ENCODE measurements at places on chromosomes 5 and 9.
A peak's percentile ranks its signal among the peaks of the same experiment; 100 is the strongest.

DNA sequence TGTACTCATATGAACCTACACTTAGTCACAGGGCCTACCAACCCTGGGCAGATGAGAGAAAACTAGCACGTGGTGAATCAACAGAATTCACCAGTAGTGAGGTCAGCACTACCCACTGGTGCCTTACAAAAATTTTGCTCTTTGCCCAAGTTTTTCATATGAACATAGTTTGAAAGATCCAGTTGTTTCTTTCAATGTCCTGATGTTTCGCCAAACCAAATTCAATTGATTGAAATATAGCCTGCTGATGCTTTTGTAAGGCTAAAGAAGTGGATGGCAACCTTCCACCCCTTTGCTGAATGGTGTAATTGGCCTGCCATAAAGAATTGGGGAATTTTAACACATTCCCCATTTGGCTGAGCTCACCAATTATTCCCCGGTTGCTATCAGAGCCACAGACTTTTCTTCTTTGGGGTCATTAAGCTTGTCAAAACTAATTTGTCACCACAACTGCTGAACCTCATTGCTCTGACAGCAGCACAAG is 339.2 kb downstream of the GLIS3 start:
- DNase-seq: no peak

GRCh38 chr5:141762790-141763368 is 80.8 kb upstream of the ARAP3 start:
- no peak for DNase-seq

DNA sequence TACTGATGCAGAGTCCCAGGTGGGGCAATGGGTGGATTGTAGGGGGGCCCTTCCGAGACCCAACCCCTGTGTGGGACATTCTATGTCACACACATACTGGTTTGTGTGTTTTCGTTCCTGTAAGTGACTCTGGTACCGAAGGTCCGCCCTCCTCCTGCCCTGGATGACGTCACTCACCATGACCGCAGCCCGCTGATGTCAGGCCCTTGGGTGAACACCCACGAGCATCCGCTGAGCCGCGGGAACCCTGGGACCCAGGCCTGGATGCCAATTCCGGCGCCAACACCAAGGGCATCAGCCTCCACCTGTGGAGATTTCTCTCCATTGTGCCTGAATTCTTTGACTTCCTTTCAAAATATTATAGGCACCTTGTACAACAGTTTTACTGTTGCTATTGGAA is 184.3 kb downstream of the MTRR start:
- DNase-seq: no peak

GRCh38 chr5:90606539-90606938 is 47.9 kb downstream of the ADGRV1 start:
- DNase-seq: peak; percentile 21

DNA sequence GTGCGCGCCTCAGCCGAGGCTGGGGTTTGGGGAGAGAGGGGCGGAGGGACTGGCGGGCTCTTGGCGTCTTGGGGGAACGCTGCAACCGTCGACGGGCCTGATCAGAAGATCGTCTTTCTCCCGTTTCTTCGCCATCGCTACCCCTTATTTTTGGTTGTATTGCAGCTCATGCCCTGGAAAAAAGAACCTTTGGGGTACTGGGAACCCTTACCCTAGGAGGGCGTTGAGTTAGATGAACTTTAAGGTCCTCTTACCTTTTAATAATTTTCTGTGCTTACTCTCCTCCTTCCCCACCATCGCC is 719 bp downstream of the PAIP2 start:
- no peak for DNase-seq

DNA sequence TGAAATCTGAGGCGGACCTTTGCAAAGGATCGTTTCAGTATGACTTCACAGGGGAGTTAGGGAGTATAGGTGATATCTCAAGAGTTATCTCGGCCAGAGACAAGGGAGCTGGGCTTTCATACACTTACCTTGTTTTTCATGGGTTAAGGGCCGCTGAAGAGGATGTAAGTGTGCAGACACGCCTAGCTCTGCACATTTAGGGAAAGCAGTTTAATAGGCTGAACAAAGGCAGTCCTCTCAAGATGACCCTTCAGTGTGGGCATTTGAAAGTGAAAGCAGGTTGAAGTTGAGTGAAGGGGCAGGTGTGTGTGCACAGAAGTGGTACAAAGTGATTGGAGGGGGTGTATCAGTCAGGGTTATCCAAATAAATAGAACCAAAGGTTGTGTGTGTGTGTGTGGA is 33.1 kb upstream of the PRXL2C start:
- no peak for DNase-seq

DNA sequence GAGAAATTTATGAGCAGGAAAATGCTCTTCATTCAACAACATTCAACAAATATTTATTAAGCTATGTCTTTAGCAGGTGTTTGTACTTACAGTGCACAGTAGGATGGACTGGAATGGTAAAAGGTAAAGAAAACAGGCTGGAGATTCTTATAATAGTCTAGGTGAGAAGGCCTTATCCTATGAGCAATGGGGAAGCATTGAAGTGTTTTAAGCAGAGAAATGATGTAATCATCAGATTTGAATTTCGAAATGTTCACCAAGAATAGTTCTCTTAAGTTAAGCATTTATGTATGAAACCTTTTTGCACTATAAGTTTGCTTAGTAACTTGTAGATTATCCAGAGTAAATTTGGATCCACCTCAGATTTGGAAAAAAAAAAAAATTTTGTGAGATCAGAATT is 209.3 kb downstream of the NR3C1 start:
- DNase-seq: no peak

DNA sequence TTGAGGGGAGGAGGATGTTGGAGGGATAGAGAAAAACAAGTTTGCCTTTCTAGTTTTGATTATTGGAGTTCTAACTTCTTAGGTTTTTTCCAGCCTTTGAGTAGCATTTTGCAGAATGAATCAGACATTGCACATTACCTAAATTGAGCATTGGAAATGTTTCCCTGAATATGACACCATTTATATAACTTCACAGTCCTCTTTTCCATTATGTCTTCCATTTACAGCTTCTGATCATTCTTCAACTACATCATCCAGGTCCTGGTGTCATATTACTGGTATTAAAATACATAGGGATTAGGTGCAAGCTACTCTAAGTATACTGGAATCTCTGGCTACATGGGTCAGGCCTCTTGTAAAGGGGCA is 286.1 kb downstream of the ARHGAP26 start:
- DNase-seq: no peak

DNA sequence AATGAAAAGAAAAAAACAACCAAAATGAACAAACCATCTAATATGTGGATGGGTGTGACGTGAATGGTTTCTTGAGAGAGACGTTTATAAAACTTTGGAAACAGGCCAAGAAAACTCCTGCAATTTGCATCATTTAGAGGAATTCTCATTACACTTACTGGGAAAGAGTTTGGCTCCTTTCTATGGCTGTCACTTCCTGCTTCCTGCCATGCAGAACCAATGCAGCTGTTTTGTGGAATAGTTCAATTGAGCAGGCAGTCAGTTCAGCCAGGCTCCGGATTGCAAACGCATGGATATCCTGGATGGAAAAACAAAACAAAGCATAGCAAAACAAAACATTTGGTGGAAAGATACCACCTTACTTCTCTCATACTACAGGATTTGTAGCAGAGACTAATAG is 36.6 kb downstream of the FAM114A2 start:
- DNase-seq: no peak

GRCh38 chr5:99000876-99001275 is 72.1 kb upstream of the CHD1 start:
- no peak for DNase-seq

GRCh38 chr9:18071651-18072060 is 402.3 kb upstream of the ADAMTSL1 start:
- no peak for DNase-seq

DNA sequence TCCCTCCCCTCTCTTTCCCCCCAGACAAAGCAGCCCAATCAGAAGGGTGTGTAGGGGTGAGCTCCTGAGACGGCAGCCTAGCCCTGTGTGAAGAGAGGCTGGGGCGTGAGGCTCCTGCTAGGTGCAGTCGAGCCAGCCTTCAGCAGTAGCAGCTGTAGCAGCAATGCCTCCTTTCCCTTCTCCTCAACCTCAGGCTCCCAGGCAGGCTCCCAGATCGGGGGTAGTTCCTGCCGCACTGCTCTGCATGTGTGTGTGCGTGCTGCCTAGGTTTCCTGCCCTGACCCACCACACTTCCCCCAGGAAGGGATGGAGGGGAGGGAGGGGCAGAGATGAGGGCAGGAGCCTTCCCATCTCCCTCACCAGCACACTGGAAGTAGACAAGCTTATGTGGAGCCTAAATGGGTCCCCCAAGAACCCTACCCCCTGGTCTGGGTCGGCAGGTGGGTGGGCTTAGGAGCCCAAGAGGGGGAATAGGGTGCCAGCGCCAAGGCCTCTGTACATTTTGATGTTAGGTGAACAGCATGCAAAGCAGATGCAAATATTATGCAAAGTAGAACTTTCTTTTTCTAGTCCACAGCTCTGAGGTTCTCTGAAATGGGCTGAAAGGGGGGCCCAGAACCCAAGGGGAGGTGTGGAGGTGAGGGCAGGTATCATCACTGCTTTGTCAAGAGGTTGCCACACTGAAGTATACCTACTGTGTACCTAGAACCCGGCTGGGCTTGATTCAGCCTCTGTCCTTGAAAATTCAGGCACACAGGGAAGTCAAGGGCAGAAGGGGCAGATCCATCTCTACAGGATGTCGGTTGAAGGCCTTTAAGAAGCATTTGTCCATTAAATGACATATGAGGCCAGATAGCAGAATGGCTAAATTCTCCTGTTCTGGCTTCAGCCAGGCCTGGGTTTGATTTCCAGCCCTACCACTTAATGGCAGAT is 57.8 kb downstream of the CXXC5 start:
- DNase-seq: no peak

GRCh38 chr9:137583347-137583746 is 4.6 kb upstream of the DPH7 start:
- DNase-seq: no peak

DNA sequence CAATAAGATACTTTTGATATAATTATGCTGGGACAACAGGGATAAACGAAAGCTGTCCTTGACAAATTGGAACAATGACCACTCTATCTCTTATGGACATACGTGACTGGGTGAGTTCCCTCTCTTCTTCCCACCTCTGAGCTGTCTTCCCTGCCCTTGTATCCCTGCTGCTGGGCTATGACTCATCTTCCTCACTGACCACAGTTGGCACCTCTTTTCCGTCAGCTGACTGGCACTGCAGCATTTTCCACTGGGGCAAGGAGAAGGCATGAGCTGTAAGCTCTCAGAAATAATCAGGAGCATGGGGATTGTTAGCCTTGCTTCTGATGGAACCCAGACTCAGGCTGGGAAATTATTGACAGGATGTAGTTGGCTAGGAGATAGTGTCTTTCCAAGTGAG is 48.7 kb downstream of the PCSK1 start:
- DNase-seq: no peak

- DNase-seq: no peak
Observed at GRCh38 chr5:78671609-78672008, 23.0 kb upstream of the LHFPL2 start.

- no peak for DNase-seq
Observed at GRCh38 chr9:113616621-113617496, 153.3 kb downstream of the RGS3 start.

GRCh38 chr9:137115394-137116026 is 977 bp upstream of the DPP7 start:
- DNase-seq: no peak

- no peak for DNase-seq
Observed at GRCh38 chr9:134026581-134026980, 1.3 kb downstream of the BRD3OS start.

DNA sequence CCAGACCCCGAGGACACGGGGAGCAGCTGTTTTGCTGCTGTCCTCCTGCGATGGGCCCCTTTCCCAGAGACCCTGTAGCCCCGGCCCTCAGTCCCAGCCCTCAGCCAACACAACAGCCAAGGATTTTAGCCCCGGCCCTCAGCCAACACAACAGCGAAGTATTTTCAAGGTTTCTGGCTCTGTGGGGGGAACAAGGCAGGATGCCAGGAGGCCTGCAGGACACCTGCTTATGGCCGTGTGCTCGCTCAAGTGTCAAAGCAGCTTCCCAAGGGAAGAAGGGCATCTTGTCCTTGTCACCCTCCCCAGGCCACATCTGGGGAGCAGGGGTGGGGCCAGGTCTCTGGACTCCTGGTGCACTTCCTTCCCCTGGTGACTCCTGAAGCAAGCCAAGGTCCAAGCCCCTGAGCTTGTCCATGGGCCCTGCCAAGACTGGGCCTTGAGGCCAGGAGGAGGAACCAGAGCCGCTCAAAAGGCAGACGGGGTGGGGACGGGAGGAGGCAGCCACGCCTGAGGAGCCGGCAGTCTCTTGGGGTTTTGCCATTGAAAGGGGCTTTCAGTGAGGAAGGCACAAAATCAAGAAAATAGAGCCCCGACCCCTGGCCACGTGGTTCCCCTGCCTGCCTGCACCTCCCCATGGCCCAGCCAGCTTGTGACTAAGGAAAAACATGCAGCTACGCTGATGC is 10.8 kb downstream of the KCNT1 start:
- no peak for DNase-seq

DNA sequence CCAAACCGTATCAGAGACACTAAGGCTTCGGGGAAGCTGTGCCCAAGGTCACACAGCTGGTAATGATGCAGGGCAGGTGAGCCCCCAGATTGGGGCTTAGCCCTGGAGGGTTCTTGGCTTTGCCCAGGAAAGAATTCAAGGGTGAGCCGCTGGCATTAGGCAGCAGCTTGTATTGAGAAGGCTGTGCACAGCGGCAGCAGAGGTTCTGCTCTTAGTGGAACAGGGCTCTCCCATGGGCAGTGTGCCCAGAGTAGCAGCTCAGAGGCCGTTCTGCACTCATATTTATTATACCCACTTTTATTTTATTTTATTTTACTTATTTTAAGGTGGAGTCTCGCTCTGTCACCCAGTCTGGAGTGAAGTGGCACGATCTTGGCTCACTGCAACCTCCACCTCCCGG is 85.8 kb upstream of the IER5L start:
- DNase-seq: no peak

DNA sequence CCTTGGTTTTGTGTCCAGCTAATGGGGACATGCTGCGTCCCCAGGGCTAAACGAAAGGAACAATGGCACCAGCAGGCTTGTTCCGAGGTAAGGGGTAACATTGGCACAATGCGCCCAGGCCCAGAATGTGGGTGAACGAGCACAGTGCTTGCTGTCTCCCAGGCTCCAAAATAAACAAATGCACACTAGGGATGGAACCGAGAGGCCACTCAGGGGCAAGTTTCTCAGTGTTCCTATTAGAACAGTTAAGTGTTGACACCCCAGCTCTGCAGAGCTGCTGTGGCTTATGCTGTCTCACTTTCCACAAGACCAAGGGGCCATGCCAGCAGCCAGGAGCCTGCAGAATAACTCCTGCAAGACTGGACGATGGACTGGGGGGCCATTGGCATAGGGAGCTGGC is 492.4 kb downstream of the GADD45G start:
- no peak for DNase-seq

Data from NCI-H524 (cell line).